A549 treated with CpdA at 1 μM for 4 hours (cell line): ENCODE measurements at places on chromosomes 13 and 19. TPM values are rescaled to one million over a fixed set of nuclear protein-coding genes. Genes with fewer than 3 reads are reported as not detected.

The LHB gene
- total RNA-seq, result not detected in 5 replicates

The FGF21 gene
- 0.08 TPM in 1 of 5 replicates, not detected in the others for total RNA-seq

The KLHL1 gene
- total RNA-seq, result not detected in 5 replicates

The RUBCNL gene
- total RNA-seq, result 0.07 to 0.11 TPM in 2 of 5 replicates, not detected in the others

The CEACAM4 gene
- total RNA-seq, result not detected in 5 replicates

The CERS1 gene
- total RNA-seq, result 4.6 to 5.7 TPM (median 4.9 TPM) in 5 replicates

The LMTK3 gene
- total RNA-seq, result 2.7 to 4.7 TPM (median 4.4 TPM) in 5 replicates

The CD79A gene
- total RNA-seq, result 0.52 to 1.3 TPM (median 1.0 TPM) in 5 replicates

The ZNF492 gene
- not detected in 5 replicates for total RNA-seq

The PRODH2 gene
- total RNA-seq, result 0.17 to 0.50 TPM (median 0.25 TPM) in 5 replicates

The LRP3 gene
- total RNA-seq, result 30.8 to 58.6 TPM (median 51.9 TPM) in 5 replicates

The EBI3 gene
- 2.8 to 3.5 TPM (median 3.2 TPM) in 5 replicates for total RNA-seq

The INSL3 gene
- 0.37 to 0.81 TPM (median 0.41 TPM) in 4 of 5 replicates, not detected in the other for total RNA-seq

The GPATCH1 gene
- total RNA-seq, result 13.2 to 15.5 TPM (median 14.9 TPM) in 5 replicates

The DZIP1 gene
- total RNA-seq, result 11.5 to 16.6 TPM (median 14.3 TPM) in 5 replicates

The IPO5 gene
- 74.2 to 111 TPM (median 89.4 TPM) in 5 replicates for total RNA-seq

The LRRC4B gene
- total RNA-seq, result 0.31 to 0.76 TPM (median 0.60 TPM) in 5 replicates

The CYP4F12 gene
- total RNA-seq, result 0.97 to 1.6 TPM (median 1.5 TPM) in 5 replicates

The OXGR1 gene
- total RNA-seq, result not detected in 5 replicates

The ADM5 gene
- total RNA-seq, result 3.9 to 7.0 TPM (median 6.8 TPM) in 5 replicates
